ENCODE measurements at places on chromosomes 5 and 9. TPM values are rescaled to one million over a fixed set of nuclear protein-coding genes. Genes with fewer than 3 reads are reported as not detected.

GRCh38 chr9:130137641-130138081 lies 34.5 kb upstream of the NCS1 start:
- DNase-seq: no peak

- DNase-seq: no peak
These were observed 38.8 kb downstream of the MUSK start for GRCh38 chr9:110707419-110707818.

GRCh38 chr5:68428231-68428811 lies 212.8 kb downstream of the PIK3R1 start:
- no peak for DNase-seq

GRCh38 chr5:169229342-169229892 lies 71.5 kb downstream of the SLIT3 start:
- DNase-seq: no peak

DNA sequence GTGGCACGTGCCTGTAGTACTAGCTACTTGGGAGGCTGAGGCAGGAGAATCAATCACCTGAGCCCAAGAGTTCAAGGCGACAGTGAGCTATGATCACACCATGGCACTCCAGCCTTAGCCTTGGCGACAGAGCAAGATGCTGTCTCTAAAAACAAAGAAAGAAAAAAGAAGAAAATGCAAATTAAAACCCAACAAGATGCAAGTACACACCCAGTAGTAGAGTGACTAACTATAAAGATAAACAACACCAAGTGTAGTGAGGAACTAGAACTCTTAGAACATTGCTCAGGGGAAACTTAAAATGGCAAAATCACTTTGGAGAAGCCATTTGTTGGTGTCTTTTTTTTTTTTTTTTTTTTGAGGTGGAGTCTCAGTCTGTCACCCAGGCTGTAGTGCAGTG lies 34.7 kb upstream of the RARS1 start:
- no peak for DNase-seq

GRCh38 chr5:7518947-7519560 lies 123.1 kb downstream of the ADCY2 start:
- no peak for DNase-seq

GRCh38 chr9:134707031-134707680 lies 65.6 kb downstream of the COL5A1 start:
- no peak for DNase-seq

DNA sequence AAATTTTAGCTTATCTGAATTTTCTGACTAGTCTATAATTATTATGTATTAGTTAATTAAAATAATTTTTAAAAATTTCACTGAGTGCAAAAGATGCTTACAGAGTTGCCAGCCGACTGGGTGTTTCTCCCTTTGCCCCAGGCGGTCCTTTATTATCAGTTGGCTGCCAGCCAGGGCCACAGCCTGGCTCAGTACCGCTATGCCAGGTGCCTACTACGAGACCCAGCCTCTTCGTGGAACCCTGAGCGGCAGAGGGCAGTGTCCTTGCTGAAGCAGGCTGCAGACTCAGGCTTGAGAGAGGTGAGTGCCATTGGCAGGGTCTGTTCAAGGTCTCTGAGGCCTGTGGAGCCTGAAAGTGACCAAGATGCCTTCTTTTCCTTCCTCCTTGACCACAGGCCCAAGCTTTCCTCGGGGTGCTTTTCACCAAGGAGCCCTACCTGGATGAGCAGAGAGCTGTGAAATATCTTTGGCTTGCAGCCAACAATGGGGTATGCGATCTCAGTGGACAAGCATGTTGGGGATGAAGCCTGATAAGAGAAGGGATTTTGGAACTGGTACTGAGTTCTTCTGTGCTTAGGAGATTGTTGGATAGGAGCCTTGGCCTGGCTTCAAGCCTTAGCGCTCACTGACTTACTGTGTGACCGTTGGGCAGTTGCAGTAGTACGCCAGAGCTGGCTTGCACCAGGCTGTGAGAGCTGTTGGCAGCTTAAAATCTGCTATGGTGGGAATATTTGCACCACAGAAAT lies 10.6 kb downstream of the DELE1 start:
- no peak for DNase-seq

- no peak for DNase-seq
These were observed 44.7 kb upstream of the SLC27A6 start for GRCh38 chr5:128920345-128921215.

GRCh38 chr9:15416880-15417279 lies 5.8 kb upstream of the SNAPC3 start:
- DNase-seq: no peak

- DNase-seq: peak; percentile 16
These were observed 589 bp downstream of the RIC1 start for GRCh38 chr9:5629312-5630080.

- DNase-seq: no peak
These were observed 67.0 kb upstream of the EIF4EBP3 start for GRCh38 chr5:140480310-140481014.

IL9 gene
- total RNA-seq: not detected

IL3 gene
- total RNA-seq: not detected
